Stimulated activated CD8-positive, alpha-beta memory T cell treated with anti-CD3 and anti-CD28 coated beads, Interleukin-4, amount 100 ng/mL, for 4 hours (primary cell): ENCODE measurements at places on chromosomes 13 and 19.

GRCh38 chr19:54203151-54203611, 2.5 kb downstream of the RPS9 start:
- DNase-seq = no peak

GRCh38 chr13:102237230-102237629, 164.6 kb downstream of the FGF14 start:
- no peak for DNase-seq

GRCh38 chr13:66353664-66354063, 876.5 kb downstream of the PCDH9 start:
- no peak for DNase-seq

DNA sequence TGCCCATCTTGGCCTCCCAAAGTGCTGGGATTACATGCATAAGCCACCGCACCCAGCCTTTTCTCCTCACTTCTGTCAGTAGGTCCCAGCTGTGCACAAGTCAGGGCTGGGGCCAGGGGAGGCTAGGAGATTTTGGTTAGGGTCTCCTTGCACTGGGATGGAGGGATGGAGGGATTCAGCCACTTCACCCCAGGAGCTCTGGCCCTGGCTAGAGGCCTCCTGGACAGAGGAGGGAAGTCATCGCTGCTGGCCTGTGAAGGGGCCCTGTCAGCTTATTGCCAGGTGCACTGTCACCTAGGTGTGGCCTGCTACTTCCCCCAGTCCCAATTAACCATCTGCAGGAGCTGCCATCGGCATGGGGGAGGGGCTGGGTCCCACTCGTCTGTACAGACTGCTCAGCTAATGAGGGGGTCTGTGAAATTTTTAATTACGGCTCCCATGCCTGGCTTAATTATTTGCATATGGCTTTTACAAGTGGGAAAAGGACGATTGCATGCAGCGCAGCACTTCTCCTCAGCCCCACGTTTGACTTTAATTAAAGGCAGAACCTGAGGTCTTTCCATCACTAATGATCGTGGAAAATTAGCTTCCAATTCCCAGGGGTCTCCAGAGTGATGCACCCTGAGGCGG, 52.4 kb downstream of the CHST8 start:
- DNase-seq = no peak

GRCh38 chr19:5694956-5695648, 5.0 kb downstream of the RPL36 start:
- no peak for DNase-seq

DNA sequence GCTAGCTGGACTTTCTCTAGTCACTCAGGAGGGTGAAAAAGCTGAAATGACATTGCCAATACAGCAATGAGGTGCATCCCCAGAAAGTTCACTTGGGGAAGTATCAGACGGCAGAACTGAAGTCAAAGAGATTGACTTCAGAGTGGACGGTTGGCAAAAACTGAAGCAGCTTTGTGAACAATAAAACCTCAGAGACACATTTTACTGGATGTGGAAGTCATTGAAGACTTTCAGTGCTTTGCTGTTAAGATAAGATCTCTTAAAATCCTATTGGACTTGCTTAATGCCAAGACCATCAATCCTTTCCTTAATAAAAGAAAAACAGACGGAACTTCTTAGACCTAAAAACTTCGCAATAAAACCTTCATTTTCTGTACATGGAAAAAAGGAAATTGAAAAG, 103.7 kb downstream of the ABCC4 start:
- no peak for DNase-seq

DNA sequence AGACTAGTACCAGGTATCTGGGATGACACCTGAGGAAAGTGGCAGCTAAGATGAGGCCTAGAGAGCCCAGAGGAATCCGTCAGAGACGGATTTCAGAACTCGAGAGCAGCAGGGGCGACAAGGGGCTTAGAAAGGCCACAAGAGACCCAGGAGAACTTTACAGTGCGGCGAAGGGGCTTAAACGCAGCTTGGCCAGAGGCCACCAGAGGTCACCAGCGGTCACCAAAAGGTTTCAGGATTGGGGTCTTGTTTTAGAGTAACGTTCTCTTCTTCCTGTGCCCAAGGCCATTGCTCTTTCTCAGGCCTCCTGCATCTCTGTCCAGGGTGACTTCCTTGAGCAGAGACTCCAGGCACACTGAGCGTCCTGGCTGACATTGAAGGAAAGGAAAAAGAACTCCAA, 2.2 kb downstream of the ZSCAN22 start:
- DNase-seq = no peak

- DNase-seq = no peak
These were observed 213.0 kb downstream of the ZIC5 start for GRCh38 chr13:99758460-99759162.

DNA sequence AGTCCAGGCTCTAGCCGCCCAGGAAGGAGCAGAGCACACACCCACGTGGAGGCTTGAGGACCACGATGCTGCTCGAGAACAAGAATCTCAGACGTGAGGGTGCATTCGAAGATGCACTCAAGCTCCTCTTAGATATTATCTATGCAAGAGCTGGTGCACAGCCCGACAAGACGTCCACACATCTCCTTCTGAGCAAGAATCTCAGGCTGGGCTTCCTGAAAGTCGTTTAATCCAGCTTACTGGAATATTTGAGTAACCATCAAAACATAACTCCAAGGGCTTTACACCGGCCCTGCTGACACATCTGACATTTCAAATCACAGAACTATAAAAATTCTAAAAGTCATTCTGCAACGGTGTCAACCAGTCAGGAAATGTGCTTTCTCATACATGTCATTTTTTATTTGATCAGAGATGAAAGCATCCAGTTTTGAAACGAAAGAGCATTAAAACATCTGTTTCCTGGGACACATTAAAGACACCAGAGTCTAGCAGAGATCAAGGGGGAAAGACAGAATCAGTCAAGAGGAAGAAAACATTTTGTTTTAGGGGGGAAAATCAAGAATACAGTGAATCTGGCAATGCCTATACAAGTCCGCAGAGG, 177.7 kb upstream of the IRS2 start:
- no peak for DNase-seq

DNA sequence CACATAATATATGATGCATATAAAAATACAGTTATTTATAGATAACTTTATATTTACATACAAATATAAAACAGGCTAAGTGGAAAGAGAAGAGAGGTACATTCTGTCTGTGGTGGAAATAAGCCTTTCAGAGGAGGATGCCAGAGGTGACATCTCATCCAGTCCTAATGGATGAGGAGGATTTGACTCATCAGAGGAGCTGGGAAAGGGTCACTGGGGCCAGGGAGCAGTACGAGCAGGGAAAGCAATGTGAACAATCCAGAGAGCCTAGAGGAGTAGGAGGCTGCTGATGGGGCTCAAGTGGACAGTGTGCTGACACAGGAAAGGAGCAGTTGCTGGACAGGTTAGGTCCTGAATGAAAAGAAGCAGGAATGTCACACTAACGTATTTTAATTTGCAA, 18.6 kb downstream of the NALCN start:
- no peak for DNase-seq

- no peak for DNase-seq
These were observed 33.0 kb downstream of the DPRX start for GRCh38 chr19:53664760-53665159.

- no peak for DNase-seq
These were observed 199.3 kb downstream of the RFC3 start for GRCh38 chr13:34017231-34017630.

DNA sequence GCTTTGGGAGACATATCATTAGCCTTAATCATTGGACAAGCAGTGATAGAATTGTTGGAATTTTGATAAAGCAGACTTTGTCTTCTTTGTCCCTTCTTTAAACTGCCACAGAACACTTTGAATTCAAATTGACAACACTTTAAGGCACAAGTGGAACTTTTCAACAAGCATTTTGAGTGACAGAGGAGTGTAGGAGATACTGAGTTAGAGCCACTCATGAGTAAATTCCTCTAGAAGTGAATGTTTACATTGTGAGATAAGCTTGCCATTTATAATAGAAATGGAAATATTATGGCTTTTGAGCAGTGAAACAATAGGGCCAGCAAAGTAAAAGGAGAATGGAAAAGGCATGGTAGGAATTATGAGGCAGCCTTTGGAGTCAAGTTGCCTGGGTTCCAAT, 515.8 kb downstream of the SLITRK6 start:
- no peak for DNase-seq

DNA sequence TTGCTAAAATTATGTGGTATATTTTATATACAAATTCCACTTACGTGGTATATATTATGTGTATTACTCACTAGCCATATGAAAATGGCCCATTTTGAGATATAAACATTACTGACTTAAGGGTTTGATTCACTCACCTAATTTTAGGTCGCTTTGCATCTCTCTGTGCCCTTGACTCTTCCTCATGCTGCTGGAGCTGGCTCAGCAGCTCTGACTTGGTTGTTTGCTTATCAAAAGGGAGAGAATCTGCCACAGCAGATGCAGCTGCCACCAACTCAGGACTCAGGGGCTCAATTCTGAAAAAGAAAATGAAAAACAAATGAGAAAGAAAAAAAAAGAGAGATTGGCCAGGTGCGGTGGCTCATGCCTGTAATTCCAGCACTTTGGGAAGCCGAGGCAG, 12.2 kb downstream of the MRPS31 start:
- DNase-seq = no peak

DNA sequence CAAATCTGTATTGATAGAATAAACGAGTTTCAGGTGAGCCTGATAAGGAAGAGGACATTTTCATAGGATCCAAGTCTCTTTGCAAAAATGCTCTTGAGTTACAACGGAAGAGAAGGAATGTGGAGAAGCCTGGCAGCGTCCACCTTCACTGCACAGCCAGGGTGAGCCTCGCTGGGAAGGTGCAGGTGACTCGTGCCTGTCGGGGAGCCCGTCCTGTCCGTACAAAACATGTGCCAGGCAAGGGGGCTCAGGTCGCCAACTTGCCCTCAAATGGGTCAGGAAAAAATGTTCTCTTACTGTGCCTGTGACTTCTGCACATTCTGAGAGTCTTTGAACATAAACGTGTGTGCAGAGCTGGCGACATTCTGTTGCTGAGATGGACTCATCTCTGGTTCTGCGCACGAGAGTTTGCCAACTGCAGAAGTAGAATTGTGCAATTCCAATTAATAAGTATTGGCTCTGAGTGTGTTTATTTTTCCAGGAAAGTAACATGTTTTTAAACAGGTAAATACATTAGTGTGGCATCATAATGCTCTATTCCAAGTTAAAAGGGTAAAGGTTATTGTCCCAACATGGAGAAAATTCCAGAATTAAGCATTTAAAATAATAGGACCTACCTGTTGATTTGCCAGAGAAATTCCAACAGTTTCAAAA, 28.6 kb downstream of the NAXD start:
- no peak for DNase-seq

DNA sequence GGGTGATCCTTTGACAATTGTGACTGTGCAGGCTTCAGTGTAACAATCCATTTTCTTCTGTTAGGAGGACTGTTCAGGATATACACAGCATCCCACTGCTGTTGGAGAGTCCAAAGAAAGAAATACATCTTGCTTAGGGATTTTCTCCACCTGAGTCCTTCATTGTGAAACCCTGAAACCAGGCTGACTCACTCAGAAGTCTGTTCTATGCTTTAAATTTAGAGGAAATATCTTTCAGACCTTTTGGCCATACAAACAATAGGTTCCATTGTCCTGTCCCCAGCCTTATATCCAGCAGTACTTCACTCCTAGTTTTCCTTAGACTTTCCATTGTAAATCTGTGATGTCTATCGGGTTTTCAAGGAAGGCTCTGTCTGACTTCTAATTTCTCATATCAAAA, 379.1 kb downstream of the SUCLA2 start:
- DNase-seq = no peak

DNA sequence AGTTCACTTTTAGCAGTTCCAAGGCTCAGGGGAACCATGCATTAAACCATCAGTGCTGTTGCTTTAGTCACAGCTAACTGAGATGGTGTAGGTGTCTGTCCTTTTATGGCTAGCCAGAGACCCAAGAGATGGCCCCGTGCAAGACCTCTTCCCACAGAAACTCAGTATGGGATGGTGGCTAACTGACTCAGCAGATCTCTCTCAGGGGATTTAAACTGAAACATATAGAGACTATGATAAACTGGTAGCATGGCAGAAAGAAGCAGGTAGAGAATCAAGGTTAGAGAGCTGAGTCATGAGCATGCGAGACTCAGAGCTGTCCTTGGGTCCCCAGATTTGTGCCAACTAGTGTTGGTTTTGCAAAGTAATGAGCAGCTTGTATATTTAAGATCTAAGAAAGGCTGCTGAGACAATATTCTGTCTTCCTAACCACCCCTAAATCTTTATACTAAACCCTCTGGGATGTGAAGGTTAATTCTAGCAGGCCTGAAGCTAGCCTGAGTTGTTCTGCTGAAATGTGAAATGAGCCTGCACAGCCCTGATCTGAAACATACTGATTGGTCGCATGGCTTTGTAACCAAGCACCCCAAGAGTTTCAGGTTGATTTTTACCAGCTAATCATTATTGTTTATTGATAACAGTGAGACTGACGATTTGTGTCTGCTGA, 6.5 kb upstream of the SCEL start:
- no peak for DNase-seq

GRCh38 chr13:82088781-82089180, 1747.9 kb upstream of the SPRY2 start:
- no peak for DNase-seq

DNA sequence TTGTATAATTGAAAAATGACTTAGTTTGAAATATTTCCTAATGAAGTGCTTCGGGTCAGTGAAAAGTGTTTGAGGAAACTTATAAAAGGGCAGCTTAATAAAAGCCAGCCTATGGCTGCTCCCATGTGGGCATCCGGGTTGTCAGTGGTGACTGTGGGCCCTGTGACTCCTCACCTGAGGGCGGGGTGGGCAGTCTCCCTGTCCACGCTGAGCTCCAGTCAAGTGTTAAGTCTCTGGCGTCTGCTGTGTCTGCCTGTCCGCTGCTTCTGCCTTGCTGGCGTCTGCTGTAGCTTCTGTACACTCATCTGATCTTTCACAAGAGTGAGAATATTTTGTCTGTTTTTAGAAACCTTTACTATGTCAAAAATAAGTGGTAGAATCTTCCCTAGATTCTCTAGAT, 7.1 kb downstream of the LAMP1 start:
- DNase-seq = no peak

GRCh38 chr13:113456116-113456702, 2.9 kb upstream of the ADPRHL1 start:
- no peak for DNase-seq

- no peak for DNase-seq
These were observed 671.0 kb downstream of the PCDH9 start for GRCh38 chr13:66559093-66559492.

DNA sequence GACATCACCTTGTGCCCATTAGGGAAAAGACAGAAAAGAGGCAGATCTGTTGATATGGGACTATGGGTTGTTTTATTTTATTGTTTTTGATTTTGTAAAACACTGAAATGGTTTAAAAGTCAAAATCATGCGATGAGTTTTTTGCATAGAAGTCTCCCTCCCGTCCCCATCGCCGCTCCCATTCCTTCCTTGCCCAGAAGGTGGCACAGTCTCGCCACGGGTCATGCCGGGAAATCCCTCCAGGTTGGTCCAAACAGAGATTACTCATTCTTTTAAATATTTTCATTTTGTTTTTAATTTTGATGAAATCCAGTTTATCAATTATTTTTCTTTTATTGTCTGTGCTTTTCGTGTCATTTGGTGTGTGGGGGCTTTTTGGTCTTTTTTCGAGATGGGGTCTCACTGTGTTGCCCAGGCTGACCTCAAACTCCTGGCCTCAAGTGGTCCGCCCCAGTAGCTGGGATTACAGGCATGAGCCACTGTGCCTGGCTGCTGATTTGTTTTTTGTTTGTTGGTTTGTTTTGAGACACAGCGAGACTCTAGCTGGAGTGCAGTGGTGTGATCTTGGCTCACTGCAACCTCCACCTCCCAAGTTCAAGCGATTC, 9.2 kb downstream of the PGPEP1 start:
- DNase-seq = no peak

GRCh38 chr19:18450931-18451836, 13.3 kb upstream of the ISYNA1 start:
- peak; percentile 63 for DNase-seq
